ENCODE measurements at places on chromosomes 4 and X.

DNA sequence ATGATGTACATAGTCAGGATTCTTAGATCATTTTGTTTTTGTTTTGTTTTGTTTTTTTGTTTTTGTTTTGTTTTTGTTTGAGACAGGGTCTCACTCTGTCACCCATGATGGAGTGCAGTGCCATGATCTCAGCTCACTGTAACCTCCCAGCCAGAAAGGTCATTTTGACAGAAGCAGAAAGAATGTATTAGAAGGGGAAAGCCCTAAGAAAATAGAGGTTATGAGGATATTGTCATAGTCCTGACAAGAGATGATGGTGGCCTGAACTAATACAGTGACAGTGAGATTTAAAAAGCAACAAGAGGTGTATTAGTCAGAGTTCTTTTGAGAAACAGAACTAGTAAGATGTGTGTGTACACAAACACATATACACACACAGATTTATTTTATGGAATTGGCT, 503.3 kb downstream of the RPA4 start:
- DNase-seq, result no peak

DNA sequence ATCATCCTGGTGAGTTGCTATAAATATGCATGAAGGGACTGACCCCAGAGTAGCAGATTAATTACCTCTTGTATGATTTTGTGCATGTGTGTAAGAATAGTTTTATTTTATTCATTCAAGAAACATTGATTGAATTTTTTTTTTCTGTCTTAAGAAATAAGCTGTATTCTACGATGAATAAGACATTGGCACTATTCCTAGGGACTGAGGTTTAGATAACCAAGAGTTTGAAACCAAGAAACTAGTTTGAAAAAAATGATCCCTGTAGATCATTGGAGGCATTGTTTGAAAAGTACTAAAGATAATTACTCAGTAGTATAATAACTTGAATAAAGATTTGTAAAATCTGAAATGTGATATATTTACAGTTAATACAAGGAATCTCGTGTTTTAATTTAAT, 1086.9 kb downstream of the PCDH7 start:
- no peak for DNase-seq

GRCh38 chr4:17921451-17921850, 100.1 kb downstream of the LCORL start:
- no peak for DNase-seq

GRCh38 chr4:53321151-53321983, 44.5 kb downstream of the SCFD2 start:
- DNase-seq, result peak; percentile 94

DNA sequence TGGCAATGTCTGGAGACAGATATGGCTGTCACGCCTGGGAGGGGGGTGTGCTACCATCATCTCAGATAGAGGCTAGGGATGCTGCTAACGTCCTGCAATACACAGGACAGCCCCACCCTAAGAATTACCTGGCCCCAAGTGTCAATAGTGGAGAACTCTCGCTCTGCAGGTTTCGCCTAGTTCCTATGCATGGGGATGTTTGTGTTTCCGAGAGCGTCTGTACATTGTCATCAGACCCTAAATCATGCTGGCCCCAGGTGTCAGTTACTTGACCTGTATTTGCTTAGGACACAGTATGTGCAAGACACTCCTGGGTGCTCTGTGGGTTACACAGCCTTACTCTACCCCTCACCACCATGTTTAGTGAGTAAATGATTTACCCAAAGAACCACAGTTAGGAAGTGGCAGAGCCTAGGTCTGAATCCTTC, 90.8 kb downstream of the AFF1 start:
- no peak for DNase-seq
